ENCODE measurements at places on chromosomes 6 and 20. TPM values are rescaled to one million over a fixed set of nuclear protein-coding genes. Genes with fewer than 3 reads are reported as not detected.

Gene PRSS16
- 0.19 TPM for total RNA-seq

Gene SOBP
- total RNA-seq = 11.0 TPM

Gene RBM38
- total RNA-seq = 16.9 TPM

Gene OR2H2
- total RNA-seq = not detected

Gene RSPH4A
- total RNA-seq = 0.58 TPM

Gene GLYATL3
- not detected for total RNA-seq

Gene TLDC2
- not detected for total RNA-seq

Gene C6orf118
- not detected for total RNA-seq

Data from mesenteric fat pad (tissue), 1 donor.